Activated CD8-positive, alpha-beta T cell treated with anti-CD3 and anti-CD28 coated beads for 36 hours (primary cell): ENCODE measurements at places on chromosomes 1 and 21. TPM values are rescaled to one million over a fixed set of nuclear protein-coding genes. Genes with fewer than 3 reads are reported as not detected.

GRCh38 chr1:113046569-113046968, 26.4 kb upstream of the LRIG2 start:
- peak overlapping the region; percentile 81 for H3K27ac ChIP-seq
- peaks cover 2% of the 10 kb centered on the region for H3K27me3 ChIP-seq
- H3K4me3 ChIP-seq: peak overlapping the region; percentile 13
- H3K4me1 ChIP-seq: peaks cover 52% of the 10 kb centered on the region

DNA sequence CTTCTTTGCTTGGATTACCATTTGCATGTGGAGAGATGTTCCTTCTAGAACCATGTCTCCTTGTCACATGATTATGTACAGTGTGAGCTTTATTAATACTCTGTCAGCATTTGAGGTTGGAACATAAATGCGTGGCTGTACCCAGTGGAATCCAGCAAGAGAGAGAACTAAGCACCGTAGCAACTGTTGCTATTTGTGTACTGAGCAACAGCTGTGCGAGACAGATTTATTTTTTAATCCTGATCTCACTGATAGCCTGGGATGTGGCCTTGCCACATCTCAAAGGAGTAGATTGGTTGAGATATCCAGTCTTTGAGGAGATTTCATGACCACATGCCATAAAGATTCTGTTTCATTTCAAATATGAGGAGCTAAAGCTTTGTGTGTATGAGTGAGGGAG, 43.4 kb downstream of the KIF1B start:
- no peak overlapping the region for H3K27ac ChIP-seq
- H3K36me3 ChIP-seq: peaks cover 3% of the 10 kb centered on the region
- peaks cover 4% of the 10 kb centered on the region for H3K4me1 ChIP-seq
- H3K4me3 ChIP-seq: no peak overlapping the region
- H3K27me3 ChIP-seq: no peaks in the 10 kb centered on the region
- no peak for DNase-seq

DNA sequence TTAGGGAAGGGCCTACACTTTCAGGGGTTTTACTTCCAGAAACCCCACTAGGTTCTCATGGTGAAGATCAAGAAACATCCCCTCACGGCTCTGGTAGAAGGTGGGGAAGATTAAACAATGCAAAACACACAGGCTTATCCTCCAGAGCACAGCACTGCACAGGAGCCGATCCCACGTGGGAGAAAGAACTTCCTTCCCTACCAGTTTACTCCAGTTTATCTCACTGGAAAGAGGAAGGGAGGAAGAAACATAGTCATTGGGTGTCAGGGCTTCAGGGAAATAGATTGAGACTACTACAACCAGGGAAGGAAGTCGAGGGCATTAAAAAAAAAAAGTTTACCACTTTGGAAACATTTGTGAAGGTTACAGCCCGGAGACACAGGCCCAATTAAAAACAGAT, 164.4 kb downstream of the NTPCR start:
- peaks cover 12% of the 10 kb centered on the region for H3K4me1 ChIP-seq
- no peak overlapping the region for H3K27ac ChIP-seq
- no peaks in the 10 kb centered on the region for H3K27me3 ChIP-seq
- DNase-seq: no peak

DNA sequence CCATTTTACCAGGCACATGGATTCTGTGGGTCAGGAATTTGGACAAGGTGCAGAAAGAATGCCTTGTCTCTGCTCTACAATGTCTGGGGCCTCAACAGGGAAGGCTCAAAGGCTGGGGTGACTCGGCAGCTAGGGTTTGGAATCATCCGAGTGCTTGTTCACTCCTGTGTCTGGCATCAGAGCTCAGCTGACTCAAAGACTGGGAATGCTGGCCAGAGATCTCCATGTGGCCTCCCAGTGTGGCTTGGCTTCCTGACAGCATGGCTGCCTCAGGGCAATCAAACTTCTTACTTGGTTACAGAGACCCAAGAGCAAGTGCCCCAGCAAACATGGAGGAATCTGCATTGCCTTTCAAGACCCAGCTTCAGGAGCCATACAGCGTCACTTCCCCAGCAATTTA, 110.5 kb downstream of the TOMM20 start:
- peak overlapping the region; percentile 68 for H3K27ac ChIP-seq
- H3K36me3 ChIP-seq: peaks cover 14% of the 10 kb centered on the region
- no peaks in the 10 kb centered on the region for H3K27me3 ChIP-seq
- H3K4me3 ChIP-seq: no peak overlapping the region
- DNase-seq: no peak
- peaks cover 70% of the 10 kb centered on the region for H3K4me1 ChIP-seq

GRCh38 chr1:4150262-4150661, 250.2 kb upstream of the C1orf174 start:
- no peaks in the 10 kb centered on the region for H3K36me3 ChIP-seq
- H3K27me3 ChIP-seq: no peaks in the 10 kb centered on the region
- no peak for DNase-seq
- H3K27ac ChIP-seq: no peak overlapping the region
- H3K4me1 ChIP-seq: no peaks in the 10 kb centered on the region

- peaks cover 9% of the 10 kb centered on the region for H3K4me1 ChIP-seq
- no peak for DNase-seq
- no peaks in the 10 kb centered on the region for H3K27me3 ChIP-seq
- H3K36me3 ChIP-seq: peaks cover 39% of the 10 kb centered on the region
These were observed 75.5 kb downstream of the VPS13D start for GRCh38 chr1:12305377-12305776.

- peaks cover 11% of the 10 kb centered on the region for H3K4me1 ChIP-seq
- no peak overlapping the region for H3K4me3 ChIP-seq
- H3K27me3 ChIP-seq: peaks cover 8% of the 10 kb centered on the region
- no peaks in the 10 kb centered on the region for H3K36me3 ChIP-seq
- no peak for DNase-seq
These were observed 29.4 kb downstream of the ZBTB18 start for GRCh38 chr1:244080343-244080929.

DNA sequence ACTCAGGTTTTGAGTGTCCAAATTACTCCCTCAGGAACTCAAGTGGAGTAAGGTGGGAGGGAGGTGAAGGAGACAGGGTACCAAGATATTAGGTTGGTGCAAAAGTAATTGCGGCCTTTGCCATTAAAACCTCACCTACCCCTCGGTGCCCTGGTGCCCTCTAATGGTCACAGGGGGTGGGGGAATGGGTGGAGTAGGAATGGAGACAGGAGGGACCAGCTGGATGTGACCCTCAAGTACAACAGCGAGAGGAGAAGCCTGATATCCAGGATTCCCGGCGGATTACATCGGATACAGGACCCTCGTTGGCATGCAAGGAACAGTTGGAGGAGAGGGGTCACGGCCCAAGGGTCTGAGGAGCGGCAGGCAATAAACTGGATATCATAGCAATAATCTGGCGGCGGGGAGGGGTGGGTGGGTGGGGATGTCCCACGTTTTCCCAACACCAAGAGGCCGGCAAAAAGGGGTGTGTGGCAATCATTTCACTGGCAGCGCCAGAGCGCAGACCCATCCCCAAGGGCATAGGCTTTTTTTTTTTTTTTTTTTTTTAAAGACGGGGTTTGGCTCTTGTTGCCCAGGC, 4.3 kb upstream of the ZBTB7B start:
- H3K4me1 ChIP-seq: peaks cover 35% of the 10 kb centered on the region
- no peaks in the 10 kb centered on the region for H3K27me3 ChIP-seq
- H3K36me3 ChIP-seq: no peaks in the 10 kb centered on the region
- DNase-seq: no peak
- peak overlapping the region; percentile 40 for H3K4me3 ChIP-seq

Gene ORC1
- 51.0 TPM for total RNA-seq

Gene KRTAP11-1
- not detected for total RNA-seq

Gene LCE1C
- not detected for total RNA-seq

Gene CD53
- total RNA-seq: 257 TPM
